ENCODE measurements at places on chromosomes 7 and 10.

DNA sequence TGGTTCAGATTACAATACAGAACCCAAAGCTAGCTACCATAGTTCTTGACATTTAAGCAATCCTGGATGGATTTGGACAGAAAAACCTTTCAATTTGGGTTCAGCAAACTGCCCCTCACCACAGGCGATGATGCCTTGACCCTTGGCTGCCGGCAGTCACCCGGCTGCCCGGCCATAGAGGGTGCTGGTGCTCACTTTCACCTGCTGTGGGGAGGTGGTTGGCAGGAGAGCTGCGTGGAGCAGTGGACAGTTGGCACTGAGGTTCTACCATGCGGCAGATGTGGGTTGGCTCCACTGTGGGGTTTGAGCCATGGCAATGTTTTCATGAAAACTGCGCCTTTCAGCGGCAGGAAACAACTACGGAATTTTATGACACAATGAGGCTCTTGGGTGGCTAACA lies 99.5 kb downstream of the DYNC1I1 start:
- no peak for DNase-seq

DNA sequence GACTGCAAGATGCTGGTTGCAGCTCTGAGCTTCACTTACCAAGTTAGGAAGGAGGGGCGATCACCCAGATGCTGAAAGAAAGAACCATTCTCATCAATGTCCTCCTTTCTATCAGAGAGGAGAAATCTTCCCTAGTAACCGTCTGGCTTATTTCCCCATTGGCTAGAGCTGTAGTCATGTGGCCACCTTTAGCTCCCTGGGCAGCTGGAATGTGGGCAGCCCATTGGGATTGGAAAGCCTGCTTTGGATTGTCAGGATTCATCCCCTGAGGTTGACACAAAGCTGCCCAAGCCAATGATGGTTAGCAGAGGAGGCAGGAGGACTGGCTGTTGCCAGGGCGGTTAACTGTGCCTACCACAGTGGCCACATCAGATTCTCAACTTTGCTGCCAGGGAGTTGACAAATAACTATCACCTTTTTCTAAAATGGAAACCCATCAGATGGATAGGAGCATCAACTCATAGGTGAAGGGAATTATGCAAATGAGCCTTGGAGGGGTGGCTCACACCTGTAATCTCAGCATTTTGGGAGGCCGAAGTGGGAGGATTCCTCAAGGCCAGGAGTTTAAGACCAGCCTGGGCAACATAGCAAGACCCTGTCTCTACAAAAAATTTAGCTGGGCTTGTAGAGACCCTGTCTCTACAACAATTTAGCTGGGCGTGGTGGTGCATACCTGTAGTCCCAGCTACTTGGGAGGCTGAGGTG lies 206.4 kb upstream of the GALNT17 start:
- DNase-seq, result no peak

DNA sequence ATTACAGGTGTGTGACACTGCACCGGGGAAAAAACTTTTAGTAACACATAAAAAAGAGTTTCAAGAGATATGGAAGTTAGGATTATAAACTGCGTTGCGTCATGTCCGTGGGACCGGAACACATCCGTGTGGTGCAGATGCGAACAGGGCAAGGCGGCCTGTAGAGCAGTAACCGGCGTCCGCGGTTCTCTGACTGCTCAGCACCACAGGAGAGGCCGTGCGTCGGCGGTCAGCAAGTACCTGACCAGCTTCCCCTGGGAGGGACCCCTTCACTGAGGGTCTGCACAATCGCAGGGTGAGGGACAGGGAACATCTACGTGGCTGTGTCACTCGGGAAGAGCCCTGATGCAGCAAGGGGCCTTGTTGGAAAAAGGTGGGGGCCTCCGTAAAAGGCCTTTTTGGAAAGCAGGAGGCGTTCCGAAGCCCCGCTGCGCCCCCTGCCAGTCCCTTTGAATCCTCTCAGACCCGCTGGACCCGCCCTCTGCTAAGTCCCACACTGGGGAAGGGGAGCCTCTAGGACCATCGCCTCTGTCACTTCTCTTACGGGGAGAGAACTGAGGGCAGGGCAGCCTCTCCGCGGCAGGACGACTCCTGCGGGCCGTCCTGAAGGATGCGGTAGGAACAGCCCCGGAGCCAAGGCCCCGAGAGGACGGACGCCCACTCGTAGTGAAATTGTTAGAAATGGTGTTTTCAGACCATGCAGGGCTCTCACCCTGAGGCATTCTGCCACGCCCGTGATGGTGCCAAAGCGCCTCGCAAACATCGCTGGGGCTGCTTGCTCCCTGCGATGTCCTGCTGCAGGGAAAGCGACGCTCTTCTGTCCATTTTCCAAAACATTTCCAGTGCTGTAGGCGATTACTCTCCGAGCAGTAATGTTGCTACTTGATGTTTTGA lies 771.6 kb upstream of the COBL start:
- no peak for DNase-seq

GRCh38 chr7:156640257-156640948 lies at the start of gene RNF32:
Gene RNF32, plus strand, starts transcription at chr7:156640774. Its CDS starts 3,104 bp downstream, at chr7:156643878.
- peak; percentile 85 for DNase-seq

DNA sequence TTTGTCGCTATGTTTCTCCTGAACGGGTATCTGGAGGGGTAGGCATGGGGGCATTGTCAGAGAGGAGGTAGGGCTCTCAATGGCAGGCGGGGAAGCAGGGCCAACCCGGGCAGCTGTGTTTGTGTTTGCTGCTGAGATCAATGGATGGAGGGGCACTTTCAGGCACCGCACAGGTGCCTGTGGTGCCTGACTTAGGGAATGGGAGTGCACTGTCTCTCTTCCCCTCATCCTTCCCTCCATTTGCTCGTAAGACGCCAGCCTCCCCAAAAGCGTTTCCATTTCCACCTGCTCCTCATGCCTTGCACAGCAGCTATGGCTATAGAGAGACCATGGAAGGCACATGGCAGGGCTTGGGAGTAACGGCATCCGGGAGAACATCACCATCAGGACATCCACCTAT lies 615.9 kb upstream of the FOXK1 start:
- DNase-seq, result no peak

GRCh38 chr7:151864561-151864960 lies 12.4 kb downstream of the PRKAG2 start:
- DNase-seq, result no peak

- no peak for DNase-seq
Observed at GRCh38 chr7:106609416-106609815, 51.5 kb downstream of the CCDC71L start.

DNA sequence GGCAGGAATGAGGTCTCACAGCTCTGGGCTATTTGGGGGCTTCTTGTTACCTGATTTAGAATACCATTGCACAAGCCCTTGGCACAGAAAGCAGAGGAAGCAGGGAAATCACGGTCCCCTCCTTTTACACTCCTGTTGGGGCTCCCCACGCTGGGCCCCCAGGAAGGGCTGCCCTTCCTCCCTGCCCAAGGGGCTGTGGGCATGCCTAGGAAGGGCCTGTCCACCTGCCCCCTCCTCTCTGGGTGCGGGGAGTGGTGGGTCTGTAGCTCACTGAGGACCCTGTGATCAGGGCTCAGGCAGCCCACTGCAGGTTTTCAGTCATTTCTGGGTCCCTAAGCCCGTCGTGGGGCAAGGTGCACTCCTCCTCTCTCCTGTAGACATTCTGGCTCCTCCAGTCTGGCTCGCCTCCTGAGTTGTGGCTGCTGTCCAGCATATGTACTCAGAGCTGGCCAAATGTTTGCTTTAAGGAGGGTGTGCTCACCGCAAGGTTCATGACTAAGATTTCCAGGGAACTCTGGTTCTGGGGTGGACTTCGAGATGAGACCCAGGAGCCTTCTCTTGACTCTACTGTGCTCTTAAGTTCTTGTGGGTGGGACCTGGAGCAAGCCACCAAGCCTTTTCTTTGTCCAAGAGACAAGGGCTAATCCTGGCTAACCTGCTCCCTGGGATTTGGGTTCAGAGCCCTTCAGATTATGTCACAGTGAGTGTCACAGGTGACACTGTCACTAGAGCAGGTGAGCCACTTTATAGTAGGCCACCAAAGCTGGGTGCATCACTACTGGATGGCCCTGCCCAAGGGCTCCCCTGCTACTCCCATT lies 56.0 kb downstream of the TACR2 start:
- DNase-seq, result no peak

DNA sequence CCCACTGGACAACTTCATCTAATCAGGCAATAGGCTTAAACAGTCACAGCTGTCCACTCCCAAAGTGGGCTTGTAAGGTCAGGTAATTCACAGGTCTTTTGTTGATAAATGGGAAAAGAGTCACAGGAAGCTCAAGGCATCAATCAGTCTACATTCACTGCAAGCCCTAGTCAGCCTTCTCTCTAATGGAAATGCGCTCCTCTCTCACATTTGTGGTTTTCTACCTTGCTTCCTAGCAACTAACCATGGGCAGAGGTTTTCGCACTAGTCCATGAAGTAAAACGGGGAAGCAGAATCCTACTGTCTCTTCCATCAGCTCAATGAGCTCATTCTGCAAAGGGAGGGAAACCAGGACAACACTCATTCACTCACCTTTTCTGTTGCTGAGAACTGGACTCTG lies 53.5 kb upstream of the APBB1IP start:
- DNase-seq, result no peak

DNA sequence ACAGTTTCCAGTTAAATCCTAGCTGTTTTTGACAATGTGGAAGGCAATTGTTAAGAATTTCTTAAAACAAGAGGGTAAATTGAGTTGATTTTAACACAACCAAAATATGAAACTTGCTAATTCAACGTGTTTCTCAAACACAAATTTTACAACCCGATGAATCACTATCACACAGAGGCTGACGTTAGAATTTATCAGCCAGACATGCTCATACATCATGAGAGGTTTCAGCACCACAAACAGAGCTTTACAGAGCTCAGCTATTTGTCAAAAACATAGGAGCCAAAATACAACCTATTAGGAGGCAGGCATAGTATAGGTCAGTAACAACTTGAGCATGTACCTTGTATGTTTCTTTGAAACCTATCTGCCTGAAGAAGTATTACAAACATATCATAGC lies 36.1 kb downstream of the LRRN3 start:
- no peak for DNase-seq

- no peak for DNase-seq
Observed at GRCh38 chr7:132349075-132349474, 227.2 kb downstream of the PLXNA4 start.

DNA sequence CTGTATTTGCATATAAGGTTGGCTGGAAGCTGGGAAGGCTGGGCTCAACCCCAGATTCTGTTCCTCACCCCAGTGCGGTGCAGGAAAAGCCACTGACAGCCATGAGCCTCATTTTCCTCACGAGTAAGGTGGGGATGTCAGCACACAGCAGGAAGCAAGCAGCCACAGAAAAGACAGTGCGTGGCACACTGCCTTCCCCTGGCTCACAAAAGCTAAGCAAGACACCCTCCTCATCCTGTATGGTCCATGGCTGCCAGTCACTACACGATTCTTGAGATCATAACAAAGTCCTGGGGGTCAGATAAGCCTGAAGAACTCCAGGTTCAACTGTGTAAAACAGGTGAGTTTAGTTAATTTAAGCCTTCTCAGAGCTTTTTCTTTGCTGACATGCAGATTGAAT lies 28.9 kb upstream of the DDC start:
- DNase-seq, result no peak

GRCh38 chr7:26369593-26369992 lies 77.9 kb downstream of the SNX10 start:
- no peak for DNase-seq

- DNase-seq, result no peak
Observed at GRCh38 chr7:23044581-23044980, 30.7 kb upstream of the HYCC1 start.

DNA sequence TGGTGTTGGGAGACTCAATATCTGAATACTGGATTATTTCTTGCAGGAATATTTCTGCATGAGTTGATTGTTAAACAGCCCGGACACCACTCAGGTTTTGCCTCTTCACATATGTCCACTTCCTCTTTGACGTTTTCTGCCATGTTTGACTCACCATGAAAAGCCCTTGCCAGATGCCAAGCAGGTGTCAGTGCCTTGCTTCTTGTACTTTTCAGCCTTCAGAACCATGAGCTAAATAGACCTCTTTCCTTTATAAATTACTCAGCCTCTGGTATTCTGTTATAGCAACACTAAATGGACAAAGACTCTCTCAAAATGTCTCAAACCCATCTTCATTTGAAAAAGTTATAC lies 24.7 kb upstream of the MACC1 start:
- no peak for DNase-seq

- no peak for DNase-seq
Observed at GRCh38 chr10:2852574-2853323, 214.6 kb upstream of the PFKP start.

DNA sequence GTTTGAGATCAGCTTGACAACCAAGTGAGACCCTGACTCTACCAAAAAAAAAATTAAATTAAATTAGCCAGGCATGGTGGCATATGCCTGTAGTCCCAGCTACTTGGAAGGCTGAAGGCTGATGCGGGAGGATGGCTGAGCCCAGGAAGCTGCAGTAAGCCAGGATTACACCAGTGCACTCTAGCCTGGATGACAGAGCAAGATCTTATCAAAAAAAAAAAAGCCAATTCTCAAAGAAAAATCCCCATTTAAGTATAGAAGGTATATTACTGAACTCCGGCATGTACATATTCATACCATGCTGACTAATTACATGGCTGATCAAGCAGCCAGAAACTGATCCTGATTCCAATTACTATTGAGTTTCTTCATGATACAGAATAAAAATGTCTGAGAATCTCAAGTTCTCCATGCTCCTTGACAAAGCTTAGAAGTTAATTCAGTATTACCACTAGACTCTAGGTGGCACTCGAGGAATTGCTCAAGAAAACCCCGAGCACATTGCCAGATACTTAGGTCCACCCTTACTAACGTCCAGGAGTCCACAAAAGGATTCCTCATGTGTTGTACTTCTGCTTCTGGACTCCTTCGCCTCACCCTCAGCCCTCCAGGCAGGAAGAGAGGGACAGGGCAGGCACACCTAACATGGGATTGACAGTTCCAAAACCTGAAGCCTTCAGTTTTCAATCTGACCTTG lies 148.9 kb downstream of the PARD3 start:
- DNase-seq, result no peak

DNA sequence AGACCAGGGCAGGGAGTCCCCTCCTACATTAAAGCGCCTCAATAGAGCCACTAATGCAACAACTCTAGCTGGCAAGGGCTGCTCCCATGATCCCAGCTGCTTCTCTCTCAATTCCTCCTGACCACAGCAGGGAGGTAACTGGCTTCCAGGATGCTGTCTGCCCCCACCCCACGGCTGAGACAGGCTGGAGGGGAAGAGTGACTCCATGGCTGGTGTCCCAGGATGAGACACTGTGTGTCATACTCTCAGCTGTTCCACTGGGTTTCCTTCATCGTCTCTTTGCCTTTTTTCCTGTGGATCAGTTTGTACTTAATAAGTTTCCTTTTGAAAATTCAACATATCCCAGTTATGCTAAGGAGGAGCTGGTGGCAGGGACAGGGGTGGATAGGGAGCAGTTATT lies 27.7 kb upstream of the MYH16 start:
- DNase-seq, result no peak
